ENCODE measurements at places on chromosomes 7 and 10.

DNA sequence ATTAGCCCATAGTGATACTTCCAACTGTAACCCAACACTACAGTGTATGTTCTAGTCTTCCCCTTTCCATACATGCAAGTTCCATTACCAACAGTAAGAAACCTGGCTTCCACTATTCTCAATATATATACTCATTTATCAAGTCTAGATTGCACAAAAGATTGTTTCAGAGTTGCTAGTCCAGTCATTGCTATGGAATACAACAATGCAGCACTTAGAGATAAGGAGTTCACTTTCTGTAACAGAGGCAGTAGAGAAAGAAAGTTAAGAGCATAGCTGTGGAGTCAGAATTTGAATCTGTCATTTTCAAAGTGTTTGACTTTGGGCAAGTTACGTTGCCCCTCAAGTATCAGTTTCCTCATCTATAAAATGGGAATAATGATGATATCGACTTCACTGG, 90.1 kb downstream of the RTKN2 start:
- DNase-seq = no peak

- DNase-seq = no peak
Observed at GRCh38 chr7:130396109-130396508, 15.8 kb downstream of the CPA1 start.

DNA sequence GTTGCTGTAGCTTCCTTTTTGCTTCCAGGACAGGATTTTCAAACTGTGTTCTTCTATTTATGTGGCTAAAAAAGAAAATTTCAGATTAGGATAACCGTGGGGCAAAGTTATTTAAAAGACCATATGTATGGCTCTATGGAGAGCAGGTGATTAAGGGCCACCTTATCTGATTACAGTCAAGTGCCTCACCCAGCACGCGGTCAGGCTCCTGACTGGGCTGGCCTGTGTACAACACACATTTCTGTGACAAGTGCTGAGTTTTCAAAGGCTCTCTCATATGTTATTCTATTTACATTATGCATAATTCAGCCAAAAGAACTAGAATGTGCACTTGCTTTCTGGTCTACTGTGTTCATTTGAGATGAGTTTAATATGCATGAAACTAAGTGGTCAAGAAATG, 547.4 kb downstream of the PHTF2 start:
- no peak for DNase-seq

GRCh38 chr7:72183835-72184234, 228.3 kb downstream of the CALN1 start:
- no peak for DNase-seq

DNA sequence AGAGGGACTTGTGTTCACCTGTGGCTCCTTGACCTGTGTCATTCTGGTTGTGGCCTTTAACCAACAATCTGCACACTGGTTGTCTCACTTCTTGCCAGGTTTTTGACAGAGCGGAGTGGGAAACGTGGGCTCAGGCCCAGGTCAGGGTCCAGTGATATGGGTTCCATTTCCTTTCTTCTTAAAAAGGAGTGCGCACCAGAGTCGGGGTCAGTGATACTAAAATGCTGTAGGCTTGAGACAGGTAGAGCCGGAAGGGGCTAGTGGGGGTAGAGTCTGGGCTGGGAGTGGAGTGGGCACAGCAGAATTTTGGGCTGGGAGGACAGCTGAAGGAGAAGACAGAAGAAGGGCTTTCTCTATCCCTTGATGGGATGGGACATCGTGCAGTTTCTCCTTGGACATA, 61.2 kb downstream of the SH2D4B start:
- DNase-seq = peak; percentile 26

DNA sequence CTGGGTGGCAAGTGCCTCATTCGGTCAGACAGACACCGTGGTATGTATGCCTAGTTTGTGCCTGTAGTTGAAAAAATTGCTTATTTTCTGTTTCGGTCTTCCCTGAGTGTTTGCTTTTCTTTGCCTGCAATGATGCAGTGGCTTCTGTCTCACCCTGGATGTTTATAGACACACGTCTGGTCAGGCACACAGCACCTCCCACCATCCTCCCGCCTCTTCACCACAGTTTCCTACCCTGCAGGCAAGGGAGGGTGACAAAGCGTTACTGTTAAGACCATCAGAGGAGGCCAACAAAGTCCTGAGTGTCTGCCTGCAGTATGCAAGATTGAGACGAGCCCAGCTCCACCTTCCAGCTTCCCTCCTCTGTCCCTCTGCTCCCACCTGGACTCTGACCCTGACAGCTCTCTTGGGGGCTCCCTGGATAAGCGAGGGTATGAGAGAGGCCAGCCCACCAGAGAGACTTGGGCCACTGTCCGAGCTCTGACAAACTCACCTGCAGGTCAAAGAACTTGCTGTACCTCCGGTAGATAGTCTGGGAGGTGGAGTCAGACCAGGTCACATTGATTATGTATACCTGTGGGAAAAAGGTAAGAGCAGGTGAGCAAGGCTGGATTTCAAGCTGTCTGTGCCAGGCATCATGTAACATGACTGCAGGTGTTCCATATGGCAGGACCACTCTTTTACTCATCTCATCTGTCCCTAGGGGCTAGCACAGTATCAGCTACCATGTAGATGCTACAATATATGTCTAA, 54.4 kb downstream of the SH3PXD2A start:
- no peak for DNase-seq

DNA sequence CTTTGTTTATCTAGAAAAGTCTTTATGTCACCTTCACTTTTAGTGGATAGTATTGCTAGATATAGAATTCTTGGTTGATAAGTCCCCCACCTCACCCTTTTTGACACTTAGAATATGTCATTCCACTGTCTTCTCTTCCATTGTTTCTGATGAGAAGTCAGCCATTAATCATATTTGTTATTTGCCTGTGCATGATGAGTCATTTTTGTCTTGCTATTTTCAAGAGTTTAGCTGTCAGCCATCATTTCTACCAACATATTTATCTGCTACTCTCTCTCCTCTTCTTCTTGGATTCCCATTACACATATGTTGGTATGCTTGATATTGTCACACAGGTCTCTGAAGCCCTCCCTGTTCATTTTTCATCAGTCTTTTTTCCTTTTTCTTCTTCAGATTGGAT, 160.8 kb upstream of the TCF7L2 start:
- DNase-seq = no peak

DNA sequence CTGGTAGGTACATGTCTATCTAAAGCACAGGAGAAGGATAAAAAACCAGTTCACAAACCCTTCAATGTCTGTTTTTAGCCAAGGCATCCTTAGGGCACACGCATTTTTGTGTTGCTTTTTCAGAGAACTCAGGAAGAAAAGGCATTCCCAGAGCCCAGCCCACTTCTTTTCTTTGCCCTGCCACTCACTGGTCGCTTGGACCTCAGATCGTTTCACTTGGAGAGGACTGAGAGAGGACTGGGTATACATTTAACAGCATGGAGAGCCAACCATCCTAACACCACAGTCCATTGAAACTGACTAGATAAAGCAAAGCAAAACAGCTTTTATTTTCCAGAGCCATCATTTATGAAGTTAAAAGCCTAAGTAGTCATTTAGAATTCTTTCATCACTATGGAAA, 194.2 kb downstream of the CAMK1D start:
- DNase-seq = no peak

- peak; percentile 73 for DNase-seq
Observed at GRCh38 chr7:44400033-44400511, 74.7 kb upstream of the CAMK2B start.

GRCh38 chr10:101116754-101117153, 14.3 kb upstream of the TLX1 start:
- no peak for DNase-seq

DNA sequence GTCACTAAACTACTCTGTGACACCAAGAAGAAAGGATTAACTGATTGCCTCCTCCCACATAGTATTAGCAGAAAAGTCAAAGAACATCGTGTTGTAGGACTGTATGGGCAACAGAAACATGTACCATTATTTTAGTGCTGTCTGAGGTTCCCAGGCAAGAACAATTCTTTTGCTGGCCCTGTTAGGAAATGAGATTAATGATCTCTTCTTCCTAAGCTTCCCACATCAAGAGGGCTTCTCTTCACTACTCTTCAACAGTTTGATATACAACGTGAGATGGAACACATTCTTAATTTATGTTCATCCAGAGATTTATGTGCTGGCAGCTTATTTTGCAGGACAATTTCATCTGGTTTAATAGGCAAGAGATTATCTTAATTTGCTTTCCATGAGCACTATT, 219.6 kb downstream of the DOCK4 start:
- DNase-seq = no peak

GRCh38 chr7:139830292-139830691, 1.2 kb downstream of the TBXAS1 start:
- DNase-seq = no peak

GRCh38 chr7:90173127-90173844, 19.0 kb downstream of the STEAP1 start:
- no peak for DNase-seq

Measured in mesenteric fat pad (tissue), 1 donor.